ENCODE measurements at places on chromosomes 16 and 17. TPM values are rescaled to one million over a fixed set of nuclear protein-coding genes. Genes with fewer than 3 reads are reported as not detected.
A peak's percentile ranks its signal among the peaks of the same experiment; 100 is the strongest.

The KRTAP2-2 gene
- total RNA-seq = not detected

The SLC6A2 gene
- total RNA-seq = not detected

The TRIM72 gene
- not detected for total RNA-seq

The WFIKKN1 gene
- 0.05 TPM for total RNA-seq

The RILP gene
- total RNA-seq = 10.4 TPM

The MT4 gene
- not detected for total RNA-seq

The RAB26 gene
- 0.40 TPM for total RNA-seq

The ANKRD40 gene
- total RNA-seq = 49.0 TPM

GRCh38 chr16:29974291-29975133 lies 844 bp downstream of the TAOK2 start:
- DNase-seq = peak; percentile 2

- peak; percentile 71 for DNase-seq
These were observed 47.0 kb downstream of the CCDC182 start for GRCh38 chr17:57697891-57698711.

DNA sequence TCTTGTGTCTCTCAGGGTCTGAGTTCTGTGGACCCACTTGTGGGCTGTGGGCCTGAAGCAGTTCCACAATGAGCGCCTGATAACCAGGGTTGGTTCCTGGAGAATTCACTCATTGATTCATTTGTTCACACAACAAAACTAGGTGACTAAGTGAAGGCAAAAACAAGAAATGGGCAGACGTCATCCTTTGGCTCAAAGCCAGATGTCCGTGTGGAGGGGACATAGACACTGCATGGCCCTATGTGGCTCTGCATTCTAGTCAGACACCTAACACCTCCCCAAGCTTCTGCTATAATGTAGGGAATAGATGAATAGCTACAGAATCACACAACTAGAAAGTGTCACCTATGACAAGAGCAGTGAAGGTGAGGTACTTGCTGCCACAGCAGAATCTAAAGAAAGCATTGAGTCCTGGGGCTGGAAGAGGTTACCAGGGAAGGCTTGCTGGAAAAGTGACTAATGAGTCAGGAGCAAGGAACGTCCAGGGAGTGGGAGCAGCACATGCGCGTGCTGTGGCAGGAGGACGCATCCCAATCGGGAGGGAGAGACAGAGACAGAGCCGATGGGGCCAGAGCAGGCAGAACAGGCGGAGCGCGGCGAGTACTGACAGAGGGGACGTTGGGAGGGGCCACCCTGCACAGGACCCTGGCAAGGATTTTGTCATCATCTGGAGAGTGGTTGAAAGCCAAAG lies 58.9 kb downstream of the CES1 start:
- no peak for DNase-seq

- DNase-seq = no peak
These were observed 216.4 kb upstream of the CIBAR2 start for GRCh38 chr16:85328676-85329058.

DNA sequence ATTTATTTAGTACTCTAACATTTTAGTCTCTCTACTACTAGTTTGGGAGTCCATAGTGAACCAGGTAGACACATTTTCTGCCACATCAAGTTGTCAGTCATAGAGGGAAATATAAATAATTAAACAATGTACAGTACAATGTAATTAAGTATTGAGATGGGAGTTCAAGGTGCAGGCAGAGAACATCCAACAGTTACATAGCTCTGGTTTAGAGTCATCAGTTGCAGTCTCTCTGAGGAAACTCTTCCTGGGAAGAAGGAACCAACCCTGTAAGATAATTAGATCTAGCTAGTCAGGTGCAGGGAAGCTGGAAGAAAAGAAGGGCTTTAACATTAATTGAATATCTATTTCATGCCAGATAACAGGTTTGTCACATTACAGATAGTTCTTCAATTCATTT lies 457.9 kb upstream of the DYNLRB2 start:
- no peak for DNase-seq

DNA sequence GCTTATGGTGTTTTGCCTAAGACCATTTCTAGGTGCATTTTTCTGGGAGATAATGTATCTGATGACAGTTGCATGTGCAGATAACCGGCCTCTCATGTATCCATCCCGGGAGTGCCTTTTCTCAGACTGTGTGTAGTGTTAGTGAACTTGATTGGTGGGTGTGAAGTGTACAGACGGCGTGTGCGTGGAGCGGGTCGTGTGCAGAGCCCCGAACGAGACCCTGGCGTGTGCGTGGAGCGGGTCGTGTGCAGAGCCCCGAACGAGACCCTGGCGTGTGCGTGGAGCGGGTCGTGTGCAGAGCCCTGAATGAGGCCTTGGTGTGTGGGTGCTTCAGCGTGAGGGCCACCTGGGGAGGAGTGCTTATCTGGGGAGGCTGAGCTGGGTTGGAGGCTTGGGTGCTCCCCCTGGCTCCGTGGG lies 28.9 kb upstream of the ZNF750 start:
- DNase-seq = no peak

GRCh38 chr17:17633310-17633709 lies 41.8 kb upstream of the PEMT start:
- DNase-seq = no peak

- no peak for DNase-seq
These were observed 187.6 kb downstream of the RPTOR start for GRCh38 chr17:80732268-80732667.

DNA sequence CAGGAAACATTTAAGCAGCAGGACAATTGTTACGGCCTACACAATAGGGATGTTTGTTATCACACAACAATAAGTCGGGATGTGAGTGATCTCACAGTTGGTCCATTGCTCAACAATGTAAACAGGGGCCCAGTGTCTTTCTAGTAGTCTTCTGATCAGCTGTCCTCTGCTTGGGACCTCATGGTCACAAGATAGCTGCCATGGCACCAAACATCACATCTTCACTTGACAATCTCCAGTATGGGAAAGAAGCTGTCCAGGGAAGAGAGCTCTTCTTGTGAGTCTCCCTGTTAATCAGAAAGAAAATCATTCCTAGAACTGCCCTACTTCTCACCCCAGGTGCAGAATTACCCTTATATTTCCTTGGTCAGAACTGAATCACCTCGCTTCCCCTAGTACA lies 6.3 kb upstream of the GPRC5B start:
- no peak for DNase-seq

DNA sequence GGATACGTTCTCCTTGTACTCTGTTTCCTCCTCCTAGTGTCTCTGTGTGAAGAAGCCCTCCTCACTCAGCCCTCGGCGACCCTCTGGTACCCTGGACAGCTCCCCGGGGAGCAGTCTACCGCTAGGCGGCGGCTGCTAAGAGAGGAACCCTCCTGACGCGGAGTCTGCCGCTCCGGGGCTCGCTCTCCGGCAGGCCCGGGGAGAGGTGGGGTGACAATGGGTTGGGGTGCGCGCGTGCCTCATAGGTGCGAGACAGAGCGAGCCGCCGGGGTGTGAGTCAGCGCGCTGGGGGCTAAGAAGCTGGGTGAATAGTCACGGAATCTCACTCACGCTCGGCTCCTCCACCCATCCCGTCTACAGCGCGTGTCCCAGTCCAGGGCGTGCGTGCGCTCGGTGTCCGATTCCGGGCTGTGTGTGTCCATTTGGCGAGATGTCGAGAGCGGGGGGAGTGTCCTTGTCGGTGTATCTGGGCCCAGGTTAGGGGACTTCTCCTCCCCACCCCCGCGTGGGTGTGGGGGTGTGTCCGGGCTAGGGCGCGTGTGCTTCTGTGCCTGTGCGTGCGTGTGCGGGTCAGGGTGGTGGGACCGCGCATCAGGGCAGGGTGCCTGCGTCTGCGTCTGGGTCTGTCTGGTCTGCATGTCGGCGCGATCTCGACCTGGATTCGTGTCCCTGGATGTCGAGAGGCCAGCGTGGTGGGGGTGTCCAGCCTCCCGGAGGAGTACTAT lies 577 bp upstream of the HS3ST2 start:
- DNase-seq = peak; percentile 45

DNA sequence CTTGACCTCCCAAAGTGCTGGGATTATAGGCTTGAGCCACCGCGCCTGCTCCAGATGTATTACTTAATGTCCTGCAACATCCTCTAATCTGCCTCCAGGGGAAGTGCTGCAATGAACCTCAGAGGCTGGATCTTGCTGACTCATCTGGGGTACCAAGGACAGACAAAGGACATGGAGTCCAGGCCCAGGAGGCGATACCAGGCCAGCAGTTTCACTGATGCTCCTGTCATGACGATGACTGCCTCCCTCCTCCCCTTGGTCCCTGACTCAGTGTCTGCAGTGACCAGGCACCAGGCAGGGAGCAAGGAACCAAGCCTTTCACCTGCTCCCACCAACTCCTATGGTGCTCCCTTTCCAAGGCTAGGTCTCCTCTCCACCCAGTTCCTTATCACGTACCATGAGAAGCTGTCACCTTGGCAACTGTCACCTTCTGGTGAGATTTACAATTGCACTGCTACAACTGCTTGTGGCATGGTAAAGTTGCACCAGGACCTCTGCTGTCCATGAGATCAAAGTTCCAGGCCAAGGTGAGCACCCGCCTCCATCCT lies 21.6 kb upstream of the PHOSPHO1 start:
- no peak for DNase-seq

GRCh38 chr17:74430706-74431567 lies 951 bp upstream of the GPRC5C start:
- DNase-seq = no peak

- no peak for DNase-seq
These were observed 3.6 kb downstream of the TP53I13 start for GRCh38 chr17:29571883-29572681.

Data from SK-MEL-5 (cell line).